Ecto neural progenitor cell (in vitro differentiated cells): ENCODE measurements at places on chromosomes 3 and 15.

GRCh38 chr3:85710490-85710889 is 751.7 kb downstream of the CADM2 start:
- DNase-seq: no peak

DNA sequence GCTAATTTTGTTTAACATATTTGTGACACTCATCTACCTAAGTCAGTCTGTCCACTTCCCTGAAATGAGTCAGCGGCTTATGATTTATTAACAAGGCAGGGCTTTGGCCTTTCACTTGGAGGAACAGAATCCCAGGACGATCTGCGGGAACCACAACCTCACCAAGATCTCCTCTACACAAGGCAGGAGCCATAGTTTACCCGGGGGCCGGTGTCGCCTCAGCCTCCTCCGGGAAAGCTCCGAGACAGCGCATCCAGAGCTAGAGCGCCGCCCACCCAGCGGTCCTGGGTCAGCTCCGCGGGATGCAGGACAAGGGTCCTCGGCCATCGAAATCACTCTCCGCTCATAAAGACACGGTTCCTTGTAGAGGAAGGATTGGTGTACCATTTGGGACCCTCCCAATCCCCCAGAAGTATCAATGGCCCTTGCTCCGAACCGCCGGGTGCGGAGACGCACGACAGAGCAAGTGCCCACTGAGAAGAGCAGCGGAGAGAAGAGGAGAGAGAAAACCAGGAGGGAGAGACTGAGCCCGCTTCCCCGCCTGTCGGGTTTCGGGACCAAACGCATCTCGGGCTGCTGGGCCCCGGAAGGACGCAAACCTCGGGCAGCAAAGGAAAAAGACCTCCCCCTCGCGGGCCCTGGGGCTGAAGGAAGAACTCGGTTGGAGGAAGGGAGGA is 13.1 kb upstream of the ALCAM start:
- peak; percentile 62 for DNase-seq

DNA sequence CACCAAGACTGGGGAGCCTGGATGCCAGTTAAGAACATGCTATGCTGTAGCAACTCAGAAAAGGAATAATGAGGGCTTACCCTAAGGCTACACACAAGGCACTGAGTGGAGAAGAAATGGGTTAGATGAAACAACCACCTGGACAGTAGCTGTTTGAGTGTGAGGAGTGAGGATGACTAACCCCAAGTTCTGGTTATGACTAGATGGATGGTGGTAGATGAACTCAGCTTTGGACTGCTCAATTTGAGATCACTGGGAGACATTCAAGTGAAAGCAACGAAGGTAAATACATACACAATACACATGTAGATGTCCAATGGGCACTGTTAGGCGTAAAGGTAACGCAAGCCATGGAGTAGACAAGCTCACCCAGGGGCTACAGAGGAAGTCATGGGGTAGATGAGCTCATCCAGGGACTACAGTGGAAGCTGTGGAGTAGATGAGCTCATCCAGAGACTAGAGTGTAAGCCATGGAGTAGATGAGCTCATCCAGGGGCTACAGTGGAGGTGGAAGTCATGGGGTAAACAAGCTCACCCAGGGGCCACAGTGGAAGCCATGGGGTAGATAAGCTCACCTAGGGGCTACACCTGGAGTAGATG is 98.3 kb downstream of the ANO10 start:
- no peak for DNase-seq

- no peak for DNase-seq
These were observed 365.6 kb downstream of the SV2B start for GRCh38 chr15:91465696-91466095.

GRCh38 chr15:80152896-80153876 is at the start of gene FAH:
Gene FAH (plus strand): TSS chr15:80152999. CDS start chr15:80153055, 56 bp downstream.
- DNase-seq: peak; percentile 58

GRCh38 chr3:152040319-152040718 is 166.9 kb downstream of the SUCNR1 start:
- DNase-seq: no peak

DNA sequence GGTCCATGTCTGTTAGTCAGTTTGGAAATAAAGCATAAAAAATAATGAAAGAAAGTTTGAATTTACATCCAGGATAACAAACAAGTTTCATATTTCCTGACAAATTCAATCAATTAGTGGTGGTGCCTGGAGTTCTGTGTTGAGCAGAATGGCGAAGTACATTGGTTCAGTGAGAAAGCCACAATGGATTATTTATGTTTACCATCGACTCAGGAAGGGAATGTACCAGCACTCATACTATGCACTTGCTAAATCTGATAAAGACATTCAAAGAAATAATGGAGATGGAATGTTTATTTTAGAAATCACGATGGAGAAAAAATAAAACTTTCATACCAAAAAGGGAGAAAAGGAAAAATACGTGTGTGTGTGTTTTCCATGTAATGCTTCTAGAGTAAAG is 45.3 kb upstream of the MME start:
- DNase-seq: no peak

GRCh38 chr3:103494512-103494911 is 1059.7 kb downstream of the ZPLD1 start:
- DNase-seq: no peak

DNA sequence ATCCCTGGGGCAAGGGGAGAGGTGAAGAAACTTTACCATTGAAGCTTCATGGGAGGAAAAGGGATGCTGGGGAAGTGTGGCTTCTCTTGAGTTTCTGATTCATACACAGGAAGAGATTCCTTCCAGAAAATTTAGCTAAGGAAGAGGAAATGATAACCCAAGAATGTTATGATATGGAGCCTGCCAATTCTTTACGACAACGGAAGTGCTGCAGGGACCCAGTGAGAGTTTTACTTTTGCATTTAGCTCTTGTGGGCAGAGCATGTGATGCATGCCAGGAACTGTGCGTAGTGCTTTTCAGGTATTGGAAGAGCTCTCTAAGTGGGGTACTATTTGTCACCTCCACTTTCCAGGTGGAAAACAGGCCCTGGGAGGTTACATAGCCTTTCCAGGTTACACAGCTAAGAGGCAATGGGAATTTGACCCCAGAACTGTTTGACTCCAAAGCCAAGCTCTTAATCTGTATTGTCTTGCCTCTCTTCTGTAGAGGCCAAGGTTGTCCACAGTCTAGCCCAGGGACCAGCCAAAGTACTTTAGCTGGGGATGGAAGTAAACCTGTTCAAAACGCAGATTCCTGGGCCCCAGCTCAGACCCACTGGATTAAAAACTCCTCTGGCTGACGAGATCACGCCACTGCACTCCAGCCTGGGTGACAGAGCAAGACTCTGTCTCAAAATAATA is 23.0 kb downstream of the CMTM7 start:
- DNase-seq: no peak

DNA sequence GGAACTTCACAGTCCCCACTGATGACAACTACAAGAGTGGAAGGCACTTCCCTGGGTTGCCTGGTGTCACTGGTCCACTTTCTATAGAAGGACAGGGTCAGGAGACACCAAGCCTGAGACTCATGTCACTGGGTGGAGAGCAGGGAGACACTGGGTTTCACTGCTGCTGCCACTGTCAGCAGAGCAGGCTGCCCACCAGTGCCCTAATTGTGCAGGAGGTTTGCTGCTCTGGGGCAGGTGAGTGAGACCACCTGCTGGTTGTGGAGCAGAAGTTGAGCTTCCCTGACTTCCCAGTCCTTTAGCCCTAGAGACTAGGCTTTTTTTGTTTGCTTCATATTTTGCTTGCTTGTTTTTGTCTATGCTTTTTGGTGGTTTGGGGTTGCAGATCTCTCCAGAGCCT is 528.4 kb upstream of the RGMA start:
- DNase-seq: no peak

DNA sequence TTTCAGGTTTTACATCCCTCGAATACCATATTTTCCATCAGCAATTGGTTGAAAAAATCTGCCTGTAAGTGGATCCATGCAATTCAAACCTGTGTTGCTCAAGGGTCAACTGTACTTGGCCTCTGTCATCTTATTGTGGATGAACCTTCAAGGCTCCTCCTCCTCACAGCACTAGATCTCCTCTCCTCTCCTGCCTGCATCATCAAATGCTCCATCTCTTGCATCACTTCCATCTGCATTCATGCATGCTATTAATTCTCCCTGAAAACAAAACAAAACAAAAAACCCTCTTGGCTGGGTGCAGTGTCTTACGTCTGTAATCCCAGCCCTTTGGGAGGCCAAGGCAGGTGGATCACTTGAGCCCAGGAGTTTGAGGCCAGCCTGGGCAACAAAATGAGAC is 10.1 kb downstream of the BCL2L10 start:
- no peak for DNase-seq

GRCh38 chr3:54632834-54633233 is 295.0 kb downstream of the LRTM1 start:
- DNase-seq: no peak

DNA sequence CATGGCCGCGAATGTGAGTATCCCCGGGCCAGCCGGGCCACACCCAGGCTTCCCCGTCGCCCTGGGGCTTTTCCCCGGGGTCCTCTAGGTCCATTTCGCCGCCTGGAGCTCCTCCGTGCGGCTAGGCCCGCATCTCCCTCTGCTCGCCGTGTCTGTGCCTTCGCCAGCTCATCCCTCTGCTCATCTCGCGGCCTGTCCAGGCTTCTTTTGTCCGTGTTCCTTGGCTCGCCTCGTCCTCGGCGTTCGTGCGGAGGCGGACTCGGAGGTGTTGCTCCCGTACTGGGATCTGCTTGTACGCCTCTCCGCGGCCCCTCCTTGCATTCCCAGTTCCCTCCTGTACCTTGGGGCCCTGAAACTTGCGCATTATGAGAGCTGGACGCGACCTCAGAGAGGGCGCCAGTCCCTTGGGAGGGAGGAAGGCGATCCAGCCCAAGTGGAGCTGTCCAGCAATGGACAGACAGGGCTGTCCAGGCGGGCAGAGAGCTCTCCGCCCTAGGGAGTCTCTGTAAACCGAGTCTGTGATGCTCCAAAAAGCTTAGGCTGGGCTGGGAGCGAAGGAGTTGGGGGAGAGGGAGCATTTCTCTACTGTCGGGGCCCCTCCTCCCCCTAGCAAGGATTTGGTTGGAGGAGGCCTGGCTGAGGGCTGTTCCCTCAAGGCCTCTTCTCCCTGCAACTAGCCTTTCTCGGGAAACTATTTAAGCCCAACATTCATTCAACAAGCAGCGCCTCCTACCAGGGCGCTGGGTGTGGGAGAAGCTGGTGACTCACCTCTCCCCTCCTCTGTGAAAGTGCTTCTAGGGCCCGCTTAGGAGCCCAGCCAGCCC is 553 bp downstream of the TMEM43 start:
- DNase-seq: no peak

DNA sequence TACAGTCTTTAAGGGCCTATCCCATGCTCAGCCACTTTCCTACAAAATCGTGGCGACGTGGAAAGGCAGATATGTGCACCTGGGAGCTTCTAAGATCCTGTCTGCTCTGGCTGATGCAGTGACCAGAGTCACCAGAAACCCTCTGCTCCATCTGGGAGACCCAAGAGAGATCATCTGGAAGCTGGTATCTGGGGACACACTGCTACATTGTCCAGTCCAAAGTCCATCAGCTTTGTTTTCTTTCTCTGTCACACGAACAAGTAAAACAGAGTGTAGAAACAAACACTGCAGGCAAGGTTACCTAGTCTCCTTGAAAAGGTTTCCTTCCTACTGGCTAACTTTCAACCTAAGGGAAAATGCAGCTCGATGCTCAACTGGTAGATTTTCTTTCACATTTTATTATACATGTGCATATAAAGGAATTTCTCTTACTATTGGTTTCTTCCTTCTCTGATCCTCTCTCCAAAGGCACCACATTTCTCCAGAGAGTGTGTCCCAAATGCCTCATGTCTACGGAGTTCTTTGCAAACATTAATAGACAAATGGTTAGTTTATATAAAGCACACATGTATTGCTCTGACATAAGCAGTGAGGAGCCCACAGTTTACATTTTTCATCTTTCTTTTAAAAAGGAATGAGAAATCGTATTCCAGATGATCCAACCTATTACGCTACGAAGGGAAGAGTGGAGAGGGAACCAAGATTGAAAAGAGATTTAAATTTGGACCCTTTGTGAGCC is 8.3 kb upstream of the GREM1 start:
- no peak for DNase-seq

GRCh38 chr15:101018450-101018849 is 99.3 kb downstream of the LRRK1 start:
- no peak for DNase-seq

- DNase-seq: no peak
These were observed 77.3 kb downstream of the CNTN3 start for GRCh38 chr3:74537164-74537563.

DNA sequence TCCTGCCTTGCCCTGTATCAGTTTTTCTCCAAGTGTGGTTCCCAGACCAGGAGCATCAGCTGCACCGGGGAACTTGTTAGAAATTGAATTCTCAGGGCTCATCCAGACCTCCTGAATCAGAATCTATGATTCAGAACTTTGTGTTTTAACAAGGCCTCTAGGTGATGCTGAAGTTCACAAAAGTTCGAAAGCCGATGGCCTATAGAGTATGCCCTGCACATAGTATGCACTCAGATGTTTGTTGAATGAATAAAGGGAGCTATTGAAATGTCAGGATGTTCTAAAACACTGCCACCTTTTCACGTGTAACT is 664 bp upstream of the LARP6 start:
- DNase-seq: no peak

DNA sequence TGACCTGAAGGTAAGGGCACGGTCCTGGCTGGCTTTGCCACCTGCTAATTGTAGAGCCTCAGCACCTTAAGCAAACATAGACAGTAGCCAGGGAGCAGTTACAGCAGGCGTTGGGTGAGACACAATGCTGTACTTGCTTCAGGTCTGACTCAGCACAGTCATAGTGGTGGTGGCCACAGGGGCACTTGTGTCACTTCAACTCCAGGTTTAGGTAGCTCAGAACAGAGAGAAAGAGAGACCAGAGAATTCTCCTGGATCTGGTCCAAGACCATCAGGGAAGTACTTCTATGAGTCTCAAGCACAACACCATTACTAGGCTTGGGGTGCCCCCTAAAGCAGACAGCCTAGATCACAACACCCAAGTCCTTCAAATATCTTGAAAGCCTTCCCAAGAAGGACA is 204.4 kb downstream of the OTOL1 start:
- no peak for DNase-seq

GRCh38 chr3:58022490-58022889 is 14.3 kb downstream of the FLNB start:
- DNase-seq: no peak

- DNase-seq: no peak
These were observed 413.9 kb downstream of the SHQ1 start for GRCh38 chr3:72434296-72434695.

DNA sequence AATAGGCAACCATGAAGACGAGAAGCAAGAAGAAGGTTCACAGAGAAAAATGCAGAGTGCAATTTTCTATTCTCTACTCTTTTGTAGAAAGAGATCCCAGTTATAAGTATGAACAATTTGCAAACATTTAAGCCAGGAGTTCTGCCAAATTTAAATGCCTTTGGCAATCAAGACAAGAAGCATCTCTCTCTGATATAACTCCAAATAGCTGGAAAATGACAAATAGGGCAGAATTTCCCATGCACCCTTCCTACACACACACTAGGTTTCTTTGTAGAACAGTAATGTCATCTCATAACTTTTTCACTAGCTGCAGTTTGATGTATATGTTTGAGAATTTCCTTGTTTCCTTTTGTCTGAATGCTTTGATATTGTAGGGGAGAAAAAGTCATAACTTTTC is 333.5 kb upstream of the AZI2 start:
- no peak for DNase-seq

- no peak for DNase-seq
These were observed 58.7 kb upstream of the PLXND1 start for GRCh38 chr3:129665024-129665768.
